Putamen (tissue), 1 donor: ENCODE measurements at places on chromosomes 12 and 14.

DNA sequence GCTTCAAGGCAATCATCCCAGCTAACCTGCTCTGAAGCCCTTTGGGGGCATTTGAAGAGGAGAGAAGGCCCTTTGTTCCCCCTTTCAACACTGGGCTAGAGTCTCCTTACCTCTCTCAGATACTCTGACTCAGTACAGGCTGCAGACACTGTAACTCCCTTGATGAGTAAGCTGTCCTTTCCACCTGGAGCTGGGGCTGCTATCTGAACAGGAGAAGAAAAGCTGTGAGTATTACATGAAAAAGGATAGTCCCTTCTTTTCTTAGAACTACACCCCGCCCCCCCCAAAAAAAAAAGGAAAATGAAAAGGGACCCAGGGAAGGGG lies 186.6 kb upstream of the PLEKHG7 start:
- no peak for DNase-seq

GRCh38 chr12:6110006-6110405 lies 14.5 kb downstream of the VWF start:
- no peak for DNase-seq

DNA sequence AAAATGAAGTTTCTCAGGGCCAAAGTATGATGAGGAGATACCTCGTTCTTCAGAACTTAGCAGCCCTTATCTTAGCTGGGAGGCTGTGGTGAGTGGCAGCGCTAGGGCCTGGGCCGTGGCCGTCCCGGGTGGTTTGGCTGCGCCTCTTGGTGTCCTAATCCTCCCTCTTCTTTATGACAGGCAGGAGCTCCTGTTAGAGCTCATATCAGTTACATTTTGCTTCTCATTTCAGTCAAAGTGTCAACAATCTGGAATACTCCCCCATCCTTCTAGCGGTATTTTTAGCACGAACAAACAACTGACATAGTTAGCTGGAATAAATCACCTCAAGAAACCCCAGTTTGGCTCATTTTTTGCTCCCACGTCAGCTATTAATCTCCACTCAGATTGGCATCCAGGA lies 188.8 kb downstream of the TTC7B start:
- DNase-seq = no peak

GRCh38 chr12:91974541-91975085 lies 171.0 kb downstream of the BTG1 start:
- DNase-seq = no peak
